ENCODE measurements at places on chromosomes 13 and 19. TPM values are rescaled to one million over a fixed set of nuclear protein-coding genes. Genes with fewer than 3 reads are reported as not detected.

C19orf33 gene
- total RNA-seq = 1.9 TPM

CCDC8 gene
- 2.4 TPM for total RNA-seq

SERTAD3 gene
- 19.1 TPM for total RNA-seq

DNA sequence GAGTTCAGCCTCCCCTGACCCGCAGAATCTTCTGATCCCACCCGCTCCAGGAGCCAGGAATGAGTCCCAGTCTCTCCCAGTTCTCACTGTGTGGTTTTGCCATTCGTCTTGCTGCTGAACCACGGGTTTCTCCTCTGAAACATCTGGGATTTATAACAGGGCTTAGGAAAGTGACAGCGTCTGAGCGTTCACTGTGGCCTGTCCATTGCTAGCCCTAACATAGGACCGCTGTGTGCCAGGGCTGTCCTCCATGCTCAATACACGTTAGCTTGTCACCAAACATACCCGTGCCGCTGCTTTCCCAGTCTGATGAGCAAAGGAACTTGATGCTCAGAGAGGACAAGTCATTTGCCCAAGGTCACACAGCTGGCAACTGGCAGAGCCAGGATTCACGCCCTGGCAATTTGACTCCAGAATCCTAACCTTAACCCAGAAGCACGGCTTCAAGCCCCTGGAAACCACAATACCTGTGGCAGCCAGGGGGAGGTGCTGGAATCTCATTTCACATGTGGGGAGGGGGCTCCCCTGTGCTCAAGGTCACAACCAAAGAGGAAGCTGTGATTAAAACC is 1.1 kb upstream of the APOE start:
- DNase-seq = no peak

GRCh38 chr13:44710576-44710975 is 134.4 kb upstream of the TSC22D1 start:
- DNase-seq = no peak

DNA sequence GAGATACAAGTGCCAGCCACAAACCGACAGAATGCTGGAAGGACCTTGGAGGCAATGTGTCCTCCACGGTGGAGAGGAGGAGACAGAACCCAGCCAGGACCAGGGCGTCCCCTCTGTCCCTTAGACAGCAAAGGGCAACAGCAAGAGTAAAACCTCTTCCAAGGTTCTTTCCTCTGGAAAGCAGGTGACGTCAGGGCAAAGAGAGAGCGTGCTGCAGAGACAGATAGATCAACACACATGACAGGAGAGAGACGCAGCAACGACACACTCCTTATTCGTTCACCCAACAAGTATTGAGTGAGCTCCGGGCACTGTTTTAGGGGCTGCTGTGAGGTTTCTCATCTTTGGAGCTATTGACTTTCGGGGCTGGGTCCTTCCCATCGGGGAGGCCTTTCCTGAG is 1.3 kb upstream of the GALP start:
- no peak for DNase-seq

DNA sequence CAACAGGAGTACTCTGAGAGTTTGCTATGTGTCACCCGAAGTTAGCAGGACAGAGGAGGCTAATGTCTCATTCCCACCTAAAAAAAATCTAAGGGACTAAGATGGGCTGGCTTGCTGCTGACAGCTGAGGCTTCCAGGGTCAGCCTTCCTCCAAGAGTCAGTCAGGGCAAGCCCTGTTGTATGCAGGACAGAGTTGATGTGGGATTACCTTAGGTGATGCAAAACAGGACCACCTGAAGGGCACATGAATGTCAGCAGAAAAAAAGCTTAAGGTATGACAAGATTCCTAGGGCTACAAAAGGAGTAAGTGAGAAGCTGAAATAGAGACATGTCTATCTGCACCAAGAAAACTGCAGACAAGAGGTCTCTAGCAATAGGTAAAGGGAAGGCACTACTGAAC is 151.5 kb downstream of the NHLRC3 start:
- no peak for DNase-seq

- DNase-seq = no peak
Measured at GRCh38 chr13:70732611-70733010, 624.4 kb upstream of the KLHL1 start.

- DNase-seq = no peak
Measured at GRCh38 chr19:1206150-1206863, 729 bp downstream of the STK11 start.

All from hematopoietic multipotent progenitor cell (in vitro differentiated cells).